Endodermal cell (in vitro differentiated cells): ENCODE measurements at places on chromosomes 7 and 10. TPM values are rescaled to one million over a fixed set of nuclear protein-coding genes. Genes with fewer than 3 reads are reported as not detected.
A peak's percentile ranks its signal among the peaks of the same experiment; 100 is the strongest.

Gene ADIRF
- total RNA-seq = 0.53 to 1.4 TPM in 2 of 3 replicates, not detected in the other

Gene TMEM213
- total RNA-seq = not detected in 3 replicates

Gene CDH23
- total RNA-seq = 2.1 and 2.2 TPM in 2 replicates

Gene HBP1
- total RNA-seq = 46.6 and 51.0 TPM in 2 replicates

Gene DYNC1I1
- 7.2 to 23.1 TPM (median 7.8 TPM) in 3 replicates for total RNA-seq

Gene GPR15LG
- total RNA-seq = not detected in 2 replicates

Gene GFRA1
- 0.57 to 1.7 TPM (median 1.6 TPM) in 3 replicates for total RNA-seq

Gene ZNF746
- total RNA-seq = 17.3 and 20.1 TPM in 2 replicates

Gene ZNF804B
- 0.13 and 0.23 TPM in 2 replicates for total RNA-seq

Gene C10orf53
- not detected in 3 replicates for total RNA-seq

Gene OR2A1
- total RNA-seq = not detected in 3 replicates

Gene GRID1
- 0.38 and 0.53 TPM in 2 replicates for total RNA-seq

GRCh38 chr10:110739811-110740271, 95.7 kb downstream of the RBM20 start:
- no peaks in the 10 kb centered on the region for H3K36me3 ChIP-seq
- H3K27me3 ChIP-seq = no peaks in the 10 kb centered on the region
- no peak overlapping the region for H3K27ac ChIP-seq
- no peak for DNase-seq
- no peaks in the 10 kb centered on the region for H3K4me1 ChIP-seq

GRCh38 chr7:128044064-128044463, 12.8 kb upstream of the LRRC4 start:
- DNase-seq = no peak
- H3K27ac ChIP-seq = no peak overlapping the region
- H3K4me3 ChIP-seq = no peak overlapping the region
- peaks cover 12% of the 10 kb centered on the region for H3K36me3 ChIP-seq
- H3K4me1 ChIP-seq = no peaks in the 10 kb centered on the region

GRCh38 chr10:106957823-106958588, 206.5 kb downstream of the SORCS1 start:
- H3K27ac ChIP-seq = no peak overlapping the region
- H3K4me1 ChIP-seq = peaks cover 5% of the 10 kb centered on the region
- peaks cover 38% of the 10 kb centered on the region for H3K36me3 ChIP-seq
- no peak for DNase-seq
- no peak overlapping the region for H3K4me3 ChIP-seq

- no peaks in the 10 kb centered on the region for H3K27me3 ChIP-seq
- peak overlapping the region; percentile 90 for H3K4me3 ChIP-seq
- H3K36me3 ChIP-seq = no peaks in the 10 kb centered on the region
- DNase-seq = no peak
- peak overlapping the region; percentile 52 for H3K27ac ChIP-seq
Observed at GRCh38 chr7:135661311-135662122, 797 bp upstream of the STMP1 start.

- no peaks in the 10 kb centered on the region for H3K4me1 ChIP-seq
- no peaks in the 10 kb centered on the region for H3K36me3 ChIP-seq
- no peaks in the 10 kb centered on the region for H3K27me3 ChIP-seq
- no peak overlapping the region for H3K4me3 ChIP-seq
- H3K27ac ChIP-seq = no peak overlapping the region
Observed at GRCh38 chr7:133654547-133654946, 401.7 kb downstream of the EXOC4 start.

GRCh38 chr10:76286536-76286935, 855.1 kb downstream of the LRMDA start:
- H3K4me1 ChIP-seq = no peaks in the 10 kb centered on the region
- no peaks in the 10 kb centered on the region for H3K36me3 ChIP-seq
- no peaks in the 10 kb centered on the region for H3K27me3 ChIP-seq
- DNase-seq = no peak
- no peak overlapping the region for H3K27ac ChIP-seq

GRCh38 chr10:92845921-92846320, 2.4 kb upstream of the EXOC6 start:
- H3K27me3 ChIP-seq = peaks cover 24% of the 10 kb centered on the region
- H3K36me3 ChIP-seq = no peaks in the 10 kb centered on the region
- H3K4me3 ChIP-seq = no peak overlapping the region
- DNase-seq = no peak

DNA sequence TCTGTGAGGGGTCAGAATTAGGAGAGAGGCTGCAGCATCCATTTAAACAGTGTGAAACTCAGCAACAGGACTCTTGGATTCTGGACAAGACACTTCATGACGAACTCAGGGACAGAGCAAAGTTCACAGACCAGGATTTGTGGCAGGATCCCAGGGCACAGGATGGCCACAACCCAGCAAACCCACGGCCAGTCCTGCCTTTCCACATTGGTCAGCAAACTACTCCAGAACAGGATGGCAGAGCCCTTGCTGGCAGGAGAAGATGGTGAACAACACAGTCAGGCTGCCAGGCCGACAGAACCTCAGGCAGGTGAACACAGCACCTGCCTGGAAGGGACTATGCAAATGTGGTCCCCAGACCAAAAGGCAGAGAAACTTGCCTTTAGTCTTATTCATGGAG, 34.4 kb downstream of the VSTM4 start:
- peak; percentile 33 for DNase-seq
- H3K4me1 ChIP-seq = no peaks in the 10 kb centered on the region
- peaks cover 8% of the 10 kb centered on the region for H3K27me3 ChIP-seq
- H3K4me3 ChIP-seq = no peak overlapping the region
- H3K27ac ChIP-seq = no peak overlapping the region

- peak; percentile 64 for DNase-seq
- H3K4me3 ChIP-seq = no peak overlapping the region
- H3K36me3 ChIP-seq = no peaks in the 10 kb centered on the region
- no peaks in the 10 kb centered on the region for H3K4me1 ChIP-seq
- H3K27ac ChIP-seq = peak overlapping the region; percentile 97
- no peaks in the 10 kb centered on the region for H3K27me3 ChIP-seq
Observed at GRCh38 chr10:122475591-122476332, 14.4 kb downstream of the HTRA1 start.

DNA sequence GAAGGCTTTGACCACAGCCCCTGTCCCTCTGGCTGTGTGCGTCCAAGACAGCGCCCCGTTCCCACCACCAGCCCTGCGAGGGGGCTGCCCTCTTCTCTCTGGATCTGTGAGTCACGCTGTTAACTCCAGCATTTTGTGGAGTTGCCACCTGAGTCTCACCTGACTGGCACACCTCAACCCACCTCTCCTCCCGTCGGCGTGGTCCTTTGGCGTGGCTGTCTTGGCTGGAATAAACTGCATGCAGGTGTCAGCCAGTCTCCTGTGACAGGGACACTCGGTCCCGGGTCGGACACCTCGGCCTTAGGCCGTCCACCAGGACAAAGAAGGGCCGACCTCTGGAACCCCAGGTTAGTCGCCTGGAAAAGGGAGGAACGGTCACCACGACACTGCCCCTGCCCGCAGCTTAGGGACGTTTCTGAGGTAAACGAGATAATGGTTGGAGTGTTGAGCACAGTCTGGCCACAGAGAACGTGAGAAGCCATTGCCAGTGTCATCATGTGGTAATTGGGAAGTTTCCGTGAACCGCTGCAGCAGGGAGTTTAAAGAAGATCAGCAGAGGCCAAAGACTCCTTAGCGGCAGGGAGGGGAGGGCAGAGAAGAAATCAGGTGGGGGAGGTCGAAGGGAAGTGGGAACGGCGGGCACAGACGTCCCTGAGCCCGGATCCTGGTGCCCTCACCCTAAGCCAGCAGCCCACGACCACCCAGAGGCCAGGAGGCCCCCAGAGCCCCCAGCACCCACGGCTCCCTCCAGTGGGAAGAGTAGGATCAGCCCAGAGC, 73.6 kb upstream of the FAM20C start:
- no peaks in the 10 kb centered on the region for H3K4me1 ChIP-seq
- no peak for DNase-seq
- H3K36me3 ChIP-seq = no peaks in the 10 kb centered on the region
- no peak overlapping the region for H3K4me3 ChIP-seq
- H3K27me3 ChIP-seq = no peaks in the 10 kb centered on the region

DNA sequence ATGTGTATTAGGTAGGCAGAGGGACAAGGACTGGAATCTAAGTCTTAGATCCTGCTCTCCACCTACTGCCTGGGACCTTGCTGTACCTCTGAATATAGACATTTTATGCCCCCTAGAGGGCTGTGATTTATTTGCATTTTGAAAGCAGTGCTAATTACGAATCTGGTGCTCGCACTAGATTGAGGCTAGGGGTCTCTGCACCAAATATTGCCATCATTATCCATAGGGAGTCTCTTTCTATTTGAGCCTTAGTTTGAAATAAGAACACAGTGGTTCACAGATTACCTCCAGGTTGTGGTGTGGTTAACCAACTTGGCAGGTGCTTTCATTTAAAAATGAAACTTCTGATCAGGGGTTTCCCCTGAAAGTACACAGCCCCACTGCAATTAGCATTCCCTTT, 41.8 kb downstream of the CNNM1 start:
- H3K27ac ChIP-seq = no peak overlapping the region
- H3K4me1 ChIP-seq = peaks cover 13% of the 10 kb centered on the region
- peaks cover 5% of the 10 kb centered on the region for H3K27me3 ChIP-seq
- no peak for DNase-seq
- H3K4me3 ChIP-seq = peak overlapping the region; percentile 30
- H3K36me3 ChIP-seq = peaks cover 14% of the 10 kb centered on the region

DNA sequence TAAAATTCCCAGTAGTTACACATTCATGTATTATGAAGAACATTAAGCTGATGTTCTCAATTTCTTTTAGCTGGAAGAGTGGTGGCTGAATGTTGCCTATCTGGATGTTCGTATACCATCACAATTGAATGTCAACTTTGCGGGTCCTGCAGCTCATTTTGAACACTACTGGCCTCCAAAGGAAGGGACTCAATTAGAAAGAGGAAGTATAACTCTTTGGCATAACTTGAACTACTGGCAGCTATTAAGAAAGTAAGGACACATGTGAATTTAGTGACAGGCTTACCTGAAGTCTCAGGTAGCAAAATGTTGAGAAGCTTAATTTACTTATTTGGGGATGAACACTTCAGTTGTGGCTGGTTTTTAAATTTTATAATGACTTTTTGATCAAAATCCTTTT, 15.9 kb downstream of the CROT start:
- H3K4me3 ChIP-seq = no peak overlapping the region
- no peak overlapping the region for H3K27ac ChIP-seq
- H3K27me3 ChIP-seq = no peaks in the 10 kb centered on the region
- peaks cover 39% of the 10 kb centered on the region for H3K36me3 ChIP-seq
- no peaks in the 10 kb centered on the region for H3K4me1 ChIP-seq

DNA sequence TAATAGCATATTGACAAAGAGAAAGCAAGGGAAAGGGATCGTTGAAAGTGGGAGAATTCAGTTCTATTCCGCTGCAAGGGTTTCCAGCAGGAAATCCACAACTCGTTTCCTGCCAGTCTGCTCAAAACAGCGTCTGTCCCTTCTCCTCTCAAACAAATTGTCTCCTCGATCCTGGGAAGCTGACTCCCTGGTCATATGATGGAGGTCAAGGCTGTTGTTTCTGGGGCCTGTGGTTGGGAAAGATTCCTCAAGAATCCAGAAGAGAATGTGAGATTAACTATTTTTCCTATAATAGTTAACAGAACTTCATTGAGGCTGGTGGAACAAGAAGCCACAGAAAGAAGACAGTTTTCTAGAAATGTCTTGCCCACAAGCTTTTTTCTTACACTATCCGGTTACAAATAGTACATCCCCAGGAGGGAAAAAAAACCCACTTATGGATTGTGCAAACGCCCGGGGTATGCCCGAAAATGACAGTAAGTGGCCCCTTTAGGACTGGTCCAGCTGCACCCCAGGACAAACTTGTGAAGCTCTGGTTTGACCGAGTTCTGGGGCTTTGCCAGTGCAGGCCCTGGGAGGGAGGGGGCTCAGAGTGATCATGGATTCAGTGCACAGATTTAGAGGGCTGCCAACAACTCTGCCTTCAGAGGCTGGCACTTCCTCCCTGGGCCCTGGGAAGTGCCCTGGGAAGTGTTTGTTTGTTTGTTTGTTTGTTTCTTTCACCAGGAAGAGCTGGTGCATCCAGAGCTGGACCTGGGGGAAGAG, 49.4 kb upstream of the CTBP2 start:
- no peak overlapping the region for H3K27ac ChIP-seq
- DNase-seq = peak; percentile 34
- no peak overlapping the region for H3K4me3 ChIP-seq
- H3K4me1 ChIP-seq = no peaks in the 10 kb centered on the region
- H3K36me3 ChIP-seq = no peaks in the 10 kb centered on the region

- no peak for DNase-seq
- H3K4me1 ChIP-seq = no peaks in the 10 kb centered on the region
- H3K4me3 ChIP-seq = peak overlapping the region; percentile 84
- no peaks in the 10 kb centered on the region for H3K27me3 ChIP-seq
Observed at GRCh38 chr7:101154693-101155102, 422 bp downstream of the AP1S1 start.

DNA sequence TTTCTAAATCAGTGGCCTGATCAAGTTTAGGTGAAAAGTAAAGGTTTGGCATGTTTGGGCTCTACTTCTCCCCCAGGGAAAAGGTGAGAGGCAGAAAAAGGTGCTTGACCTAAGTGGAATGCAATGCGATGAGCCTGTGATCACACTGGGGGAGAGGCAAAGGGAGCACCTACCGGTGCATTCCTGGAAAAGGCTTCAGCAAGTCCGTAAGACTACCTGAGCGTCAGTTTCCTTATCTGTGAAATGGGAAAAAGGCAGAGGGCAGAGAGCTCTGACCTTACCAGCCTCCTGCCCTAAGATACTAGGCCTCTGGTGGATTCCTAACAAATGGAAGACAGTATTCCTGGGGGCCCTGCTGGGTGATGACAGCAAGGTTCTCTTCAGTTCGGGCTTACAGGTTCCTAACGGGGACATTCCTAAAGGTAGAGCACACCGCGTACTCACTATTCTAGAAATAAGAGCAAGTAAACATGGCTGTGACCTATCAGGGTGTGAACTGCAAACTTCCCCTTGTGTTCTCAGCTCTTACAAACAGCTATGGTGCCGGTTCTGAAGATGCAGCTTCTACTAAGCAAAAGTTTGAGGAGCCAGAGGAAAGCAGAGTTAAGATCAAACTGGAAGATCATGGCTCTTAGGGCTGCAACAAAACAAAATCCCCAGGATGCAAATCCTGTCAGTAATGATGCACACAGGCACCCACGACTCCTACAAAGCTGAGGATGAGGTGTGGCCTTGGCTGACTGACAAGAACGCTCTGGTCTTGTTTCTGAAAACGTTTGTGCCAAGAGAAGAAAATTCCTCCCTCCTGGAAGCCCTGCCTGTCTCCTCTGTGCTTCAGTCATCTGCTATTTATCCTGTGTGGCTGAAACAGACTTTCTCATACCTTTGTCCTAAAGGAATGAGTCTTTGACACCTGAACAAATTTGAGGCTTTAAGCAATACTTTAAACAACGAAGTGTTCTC, 13.3 kb upstream of the ACSL5 start:
- H3K27ac ChIP-seq = no peak overlapping the region
- H3K4me3 ChIP-seq = no peak overlapping the region
- H3K27me3 ChIP-seq = peaks cover 7% of the 10 kb centered on the region
- H3K36me3 ChIP-seq = no peaks in the 10 kb centered on the region

DNA sequence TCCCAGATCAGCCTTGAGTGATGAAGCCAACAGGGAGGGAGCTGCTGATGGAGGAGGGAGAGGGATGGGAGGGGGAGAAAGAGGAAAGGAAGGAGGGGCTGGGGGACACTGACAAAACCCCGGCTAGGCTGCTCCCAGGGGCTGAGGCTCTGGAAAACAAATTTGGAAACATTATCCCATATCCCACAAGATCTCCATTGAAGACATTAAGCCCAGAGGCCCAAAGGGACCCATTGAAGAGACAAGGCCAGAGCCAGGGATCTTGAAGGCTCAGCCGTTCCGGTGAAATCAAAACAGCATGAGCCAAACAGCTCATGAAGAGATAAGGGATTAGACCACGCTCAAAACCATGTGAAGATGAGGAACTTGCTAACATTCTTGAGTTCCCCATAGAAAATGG, 184.3 kb upstream of the ITGB1 start:
- DNase-seq = no peak
- no peak overlapping the region for H3K4me3 ChIP-seq
- H3K27me3 ChIP-seq = no peaks in the 10 kb centered on the region
- no peak overlapping the region for H3K27ac ChIP-seq
- H3K36me3 ChIP-seq = no peaks in the 10 kb centered on the region
- no peaks in the 10 kb centered on the region for H3K4me1 ChIP-seq
